ENCODE measurements at places on chromosomes 12 and 14.

- DNase-seq = peak; percentile 25
Observed at GRCh38 chr14:65206448-65207096, 104.3 kb upstream of the MAX start.

DNA sequence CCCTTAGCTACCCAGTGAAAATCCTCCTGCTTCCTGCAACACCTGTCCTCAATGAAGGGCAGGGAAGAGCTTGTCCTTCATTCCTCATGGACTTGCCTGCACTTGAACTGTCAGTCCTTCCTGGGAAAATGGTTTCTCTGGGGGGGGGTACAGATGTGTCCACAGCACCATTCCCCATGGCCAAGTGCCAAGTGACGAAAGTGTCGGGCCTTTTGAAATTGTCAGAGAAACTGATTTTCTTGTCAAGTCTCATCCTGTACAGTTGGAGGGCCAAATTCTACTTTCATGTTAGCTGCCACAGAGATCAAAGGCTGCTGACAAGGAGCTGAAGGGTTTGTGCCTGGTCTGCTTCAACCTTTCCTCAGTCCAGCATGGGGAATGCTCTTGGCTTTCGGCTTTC lies 179.5 kb upstream of the PARP11 start:
- DNase-seq = no peak

GRCh38 chr14:74018174-74018585 lies 908 bp downstream of the ENTPD5 start:
- DNase-seq = no peak

GRCh38 chr14:85003805-85004204 lies 526.1 kb upstream of the FLRT2 start:
- DNase-seq = no peak

DNA sequence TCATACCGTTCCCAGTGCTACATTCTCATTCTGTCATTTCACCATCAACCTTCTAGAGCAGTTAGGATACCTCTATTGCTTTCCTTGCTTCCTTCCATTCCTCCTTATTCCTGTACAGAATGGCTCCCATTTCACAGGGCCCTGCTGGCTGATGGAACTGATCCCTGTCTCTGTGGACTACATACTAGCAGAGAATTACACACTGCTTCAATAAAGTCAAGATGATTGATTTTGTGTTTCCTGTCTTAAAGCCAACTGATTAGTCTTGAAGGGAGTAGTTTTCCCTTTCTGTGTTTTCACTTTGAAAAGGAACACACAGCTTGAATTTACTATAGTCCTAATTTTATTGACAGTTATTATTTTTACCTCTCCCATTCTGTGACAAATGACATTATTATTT lies 130.1 kb downstream of the ST8SIA1 start:
- DNase-seq = no peak

GRCh38 chr14:38197001-38197783 lies 10.5 kb upstream of the SSTR1 start:
- DNase-seq = no peak

DNA sequence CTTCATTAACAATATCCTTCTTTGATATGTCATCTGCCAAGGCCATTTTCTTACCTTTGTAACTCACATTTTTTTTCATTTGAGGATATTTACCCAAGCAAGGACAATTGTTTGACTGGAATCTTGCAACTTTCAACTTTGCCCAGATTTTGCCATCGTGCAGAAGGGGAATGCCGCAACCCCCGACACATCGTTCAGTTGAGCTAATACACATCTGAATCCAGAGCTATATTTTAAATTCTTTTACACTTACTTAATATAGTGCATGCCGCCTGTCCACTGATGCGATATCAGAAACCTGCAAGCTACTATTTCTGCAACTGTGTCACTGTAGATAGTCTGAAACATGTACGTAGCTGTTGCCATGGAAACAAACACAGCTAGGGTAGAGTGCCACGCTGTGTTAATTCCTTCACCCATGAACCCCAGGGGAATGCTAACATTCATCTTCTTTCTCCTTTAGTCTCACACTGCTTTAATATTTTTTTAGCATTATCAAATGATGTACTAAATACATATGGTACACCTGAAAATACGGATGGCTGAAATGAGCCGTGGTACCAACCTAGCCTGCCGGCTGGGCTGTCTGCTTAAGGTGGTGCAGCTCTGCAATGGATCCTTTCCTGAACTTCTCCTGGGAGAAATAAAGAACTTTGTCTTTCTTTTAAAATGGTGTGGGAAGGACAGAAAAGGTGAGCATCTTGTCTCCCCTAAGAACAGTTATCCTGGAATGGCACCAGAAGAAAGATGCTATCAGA lies 77.0 kb upstream of the FOXN3 start:
- peak; percentile 38 for DNase-seq

DNA sequence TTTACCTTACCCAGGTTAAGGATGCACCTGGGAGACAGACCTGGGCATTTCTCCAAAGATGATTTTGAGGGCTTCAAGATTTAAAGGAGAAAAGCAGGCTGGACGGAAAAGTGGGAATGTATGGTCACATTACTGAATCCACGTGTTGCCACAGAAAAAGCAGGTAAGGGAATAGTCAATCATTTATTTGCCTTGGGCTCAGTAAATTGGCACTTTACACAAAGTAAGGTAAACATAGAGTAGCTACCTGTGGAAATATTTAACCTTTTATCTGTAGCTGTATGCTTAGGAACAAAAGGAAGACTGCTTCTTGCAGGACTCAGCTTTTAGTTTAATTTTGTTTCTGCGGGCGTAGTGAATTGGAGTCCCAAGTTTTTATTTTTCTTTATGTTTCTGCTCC lies 153.3 kb downstream of the SLCO1B3 start:
- DNase-seq = no peak

GRCh38 chr12:48693572-48693971 lies 11.5 kb upstream of the KANSL2 start:
- DNase-seq = no peak

DNA sequence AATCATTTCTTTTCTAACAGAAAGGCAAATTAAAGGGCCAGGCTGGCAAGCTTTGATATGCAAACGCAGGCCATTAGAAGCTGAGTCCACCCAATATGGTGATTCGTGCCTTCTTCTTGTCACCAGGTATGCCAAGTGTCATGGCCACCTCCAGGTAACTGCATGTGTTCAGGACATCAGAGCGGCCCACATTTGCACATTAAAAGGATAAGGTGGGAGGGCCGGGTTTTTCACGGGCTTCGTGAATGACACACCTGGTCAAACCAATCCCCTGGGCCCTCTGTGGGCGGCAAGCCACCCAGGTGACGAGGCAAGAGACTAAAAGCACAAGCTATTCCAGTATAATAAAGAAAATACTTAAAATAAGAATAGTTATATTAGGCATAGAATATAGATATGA lies 75.9 kb upstream of the TSPAN11 start:
- no peak for DNase-seq

GRCh38 chr14:79698298-79698711 lies 513.0 kb downstream of the DIO2 start:
- DNase-seq = no peak

DNA sequence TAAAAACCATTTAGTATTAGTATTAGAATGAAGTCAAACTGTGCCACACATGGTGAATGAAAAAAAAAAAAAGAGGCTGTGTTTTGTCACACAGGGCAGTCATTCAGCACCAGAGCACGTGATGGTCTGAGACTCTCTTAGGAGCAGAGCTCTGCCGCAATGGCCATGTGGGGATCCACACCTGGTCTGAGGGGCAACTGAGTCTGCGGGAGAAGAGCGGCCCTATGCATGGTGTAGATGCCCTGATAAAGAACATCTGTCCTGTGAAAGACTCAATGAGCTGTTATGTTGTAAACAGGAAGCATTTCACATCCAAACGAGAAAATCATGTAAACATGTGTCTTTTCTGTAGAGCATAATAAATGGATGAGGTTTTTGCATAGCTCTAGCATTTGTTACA lies 12.2 kb upstream of the BDKRB1 start:
- DNase-seq = no peak

DNA sequence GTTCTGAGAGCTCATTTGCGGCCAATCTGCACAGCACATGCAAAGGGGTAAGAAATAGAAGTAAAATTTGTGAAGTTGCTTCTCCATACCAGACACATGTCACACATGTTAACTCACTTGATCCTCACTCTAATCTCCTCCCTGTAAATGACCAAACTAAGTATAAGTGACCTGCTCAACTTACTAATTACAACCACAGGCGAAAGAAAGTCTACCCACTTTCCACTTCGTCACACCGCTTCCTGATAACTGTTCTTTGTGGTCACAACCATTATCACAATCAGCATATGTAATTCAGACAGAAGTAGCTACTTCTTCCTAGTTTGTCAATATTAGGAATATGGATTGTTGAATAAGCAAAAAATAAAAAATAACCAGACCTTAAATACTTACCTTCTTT lies 293.7 kb upstream of the CLEC14A start:
- DNase-seq = no peak

DNA sequence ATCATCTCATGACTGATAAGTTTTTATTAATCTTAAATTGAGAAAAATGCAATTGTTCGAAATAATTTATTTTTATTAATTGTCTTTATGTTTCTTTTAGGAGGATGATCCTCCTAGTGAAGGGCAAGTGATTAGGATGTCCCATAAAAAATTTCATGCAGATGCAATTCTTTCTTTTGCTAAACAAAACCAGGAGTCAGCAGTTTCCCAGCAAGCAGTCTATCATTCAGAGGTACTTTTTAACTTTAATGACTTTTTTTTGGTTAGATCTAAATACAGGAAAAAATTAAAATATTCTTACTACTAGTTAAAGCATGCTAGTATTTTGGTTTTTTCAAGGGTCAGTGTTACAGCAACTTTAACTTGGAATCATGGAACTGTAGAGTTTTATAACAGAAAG lies 64.5 kb downstream of the KIAA0586 start:
- no peak for DNase-seq

- DNase-seq = no peak
Observed at GRCh38 chr12:96120359-96121100, 73.6 kb upstream of the ELK3 start.

DNA sequence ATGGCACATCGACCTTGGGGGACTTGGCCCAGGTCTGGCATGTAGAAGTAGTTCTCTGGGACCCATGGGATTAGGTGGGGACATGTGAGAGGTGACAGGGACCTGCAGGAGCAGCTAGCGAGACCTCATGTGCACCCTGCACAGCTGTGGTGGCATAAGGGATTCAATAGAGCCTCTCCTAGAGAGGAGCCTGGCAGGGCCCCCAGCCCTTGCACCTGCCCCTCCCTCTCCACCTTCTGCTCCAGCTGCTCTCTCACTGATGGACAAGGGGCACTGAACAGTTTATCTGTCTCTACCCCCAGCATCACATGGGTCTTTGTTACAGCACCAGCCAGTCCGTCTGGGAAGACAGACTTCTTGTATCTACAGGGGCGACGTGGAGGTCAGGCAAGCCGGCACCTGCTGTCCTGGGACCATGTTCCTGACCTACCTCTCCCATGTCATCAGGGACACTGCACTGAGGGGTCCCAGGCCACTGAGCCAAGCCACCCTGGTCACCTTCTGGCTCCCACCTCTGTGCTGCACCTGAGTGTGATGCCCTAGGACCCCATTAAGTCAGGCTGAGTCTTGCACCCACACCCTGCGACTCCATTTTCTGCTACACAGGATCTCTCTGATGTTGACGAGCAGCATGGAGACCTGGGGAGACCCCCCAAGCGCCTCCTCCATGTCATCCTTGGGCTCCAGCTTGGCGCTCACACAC lies 32.6 kb downstream of the DDX11 start:
- DNase-seq = no peak

DNA sequence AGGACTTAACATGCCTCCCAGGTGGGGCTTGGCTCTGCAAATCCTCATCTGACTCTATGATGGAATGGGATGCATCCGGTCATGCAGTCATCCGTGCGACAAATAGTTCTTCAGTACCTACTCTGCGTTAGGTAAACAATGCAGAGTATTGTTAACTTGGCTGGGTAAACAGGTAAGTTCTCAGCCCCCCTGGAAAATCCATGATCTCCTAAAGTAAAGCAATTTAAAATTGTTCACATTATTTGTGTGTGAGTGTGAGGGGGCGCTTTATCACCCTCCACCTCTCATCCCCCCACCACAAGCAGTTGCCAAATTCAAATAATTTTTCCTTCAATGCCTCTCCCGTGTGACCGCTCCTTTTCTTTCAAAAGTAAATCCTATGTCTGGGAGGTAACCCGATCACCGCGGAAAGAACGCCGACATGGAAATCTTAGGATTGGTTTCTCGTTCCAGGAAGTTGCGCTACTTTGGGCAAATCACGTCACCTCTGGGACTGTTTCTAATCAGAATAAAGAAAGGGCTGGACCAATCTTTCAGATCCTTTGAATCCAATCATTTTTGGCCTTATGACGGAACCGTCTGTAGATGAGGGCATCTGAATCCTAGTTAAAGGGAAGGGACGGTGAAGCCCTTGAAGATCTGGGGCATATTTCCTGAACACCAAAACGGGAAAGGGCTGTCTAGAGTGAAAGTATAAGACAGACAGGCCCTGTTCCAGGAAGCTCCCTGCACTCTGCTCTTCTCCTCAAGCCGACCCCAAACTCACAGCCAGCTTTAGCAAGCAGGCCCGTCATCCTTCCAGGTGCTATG lies 44.0 kb upstream of the SINHCAF start:
- DNase-seq = no peak

- DNase-seq = no peak
Observed at GRCh38 chr14:105986894-105987284, 460.5 kb downstream of the TMEM121 start.

DNA sequence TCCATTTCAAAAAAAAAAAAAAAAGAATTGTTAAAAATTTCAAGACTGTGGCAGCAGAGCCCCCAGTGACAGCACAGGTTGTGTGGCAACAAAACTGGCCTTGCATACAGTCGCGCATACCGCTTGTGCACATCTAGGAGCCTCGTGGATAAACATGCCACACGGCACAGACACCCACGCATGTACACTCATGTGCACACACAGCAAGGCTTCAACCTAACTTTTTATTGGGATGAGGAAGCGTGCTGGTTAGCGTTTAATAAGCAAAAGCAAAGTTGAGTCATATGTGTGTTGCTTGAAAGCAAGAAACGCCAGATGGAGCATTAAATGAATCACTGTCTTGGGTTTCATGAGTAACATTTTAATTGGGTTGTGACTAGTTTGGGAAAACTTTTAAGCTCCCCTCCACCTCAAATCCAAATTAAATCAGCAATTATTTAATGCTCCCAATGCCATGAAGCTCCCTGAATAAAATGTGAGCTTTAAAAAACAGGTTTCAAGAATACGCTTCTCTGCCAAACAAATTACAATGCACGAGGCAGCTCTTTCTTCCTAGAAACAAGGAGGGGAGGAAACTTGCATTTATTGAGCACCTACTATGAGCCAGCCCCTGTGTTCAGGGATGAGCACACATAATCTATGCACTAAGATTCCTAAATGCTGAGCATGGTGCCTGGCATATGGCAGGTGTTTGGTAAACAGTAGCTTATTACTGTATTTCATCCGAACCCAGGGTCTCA lies 35.7 kb upstream of the EML1 start:
- DNase-seq = no peak

DNA sequence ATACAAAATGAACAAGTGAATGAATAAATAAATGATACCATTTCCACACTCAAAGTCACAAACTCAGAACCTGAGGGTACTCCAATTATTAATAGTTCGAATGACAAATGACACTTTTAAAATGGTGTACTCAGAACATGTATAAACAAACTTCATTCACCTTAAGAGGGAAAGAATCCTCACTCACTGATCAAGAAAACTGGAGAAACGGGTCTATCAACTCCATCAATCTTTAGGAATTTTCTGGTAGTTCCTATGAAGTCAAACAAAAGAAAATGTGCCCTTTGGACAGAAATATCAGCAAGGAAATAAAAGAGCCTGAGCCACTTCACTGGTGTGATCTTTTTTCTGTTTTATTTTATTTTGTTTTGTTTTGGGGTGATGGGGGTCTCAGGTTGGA lies 5.2 kb upstream of the NRDE2 start:
- no peak for DNase-seq
